Stimulated activated CD8-positive, alpha-beta memory T cell treated with anti-CD3 and anti-CD28 coated beads, Interleukin-7, amount 100 ng/mL, for 1 hour (primary cell): ENCODE measurements at places on chromosomes 12 and 14.

DNA sequence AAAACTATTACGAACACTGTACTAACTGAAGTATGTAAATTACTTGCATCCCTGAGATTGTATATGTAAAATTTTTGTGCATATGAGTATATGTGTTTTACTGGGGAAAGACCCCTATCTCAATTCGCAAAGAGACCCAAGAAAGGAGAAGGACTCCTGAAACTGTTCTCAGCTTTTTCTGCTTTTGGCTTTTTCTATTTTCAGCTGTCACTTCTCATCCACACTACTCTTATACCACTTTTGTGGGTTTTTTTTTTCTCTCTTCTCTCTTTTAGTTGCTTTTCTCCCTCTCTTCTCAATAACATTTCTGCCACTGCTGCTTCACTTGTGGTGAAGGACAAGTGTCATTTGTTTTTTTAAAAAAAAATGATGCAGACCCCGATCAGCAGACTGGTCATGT, 39.8 kb downstream of the NIN start:
- DNase-seq: no peak

GRCh38 chr14:95231966-95232633, 74.8 kb upstream of the DICER1 start:
- DNase-seq: no peak

GRCh38 chr14:104647467-104648043, 41.9 kb upstream of the INF2 start:
- no peak for DNase-seq

- no peak for DNase-seq
Observed at GRCh38 chr14:81440041-81440440, 39.9 kb upstream of the STON2 start.

DNA sequence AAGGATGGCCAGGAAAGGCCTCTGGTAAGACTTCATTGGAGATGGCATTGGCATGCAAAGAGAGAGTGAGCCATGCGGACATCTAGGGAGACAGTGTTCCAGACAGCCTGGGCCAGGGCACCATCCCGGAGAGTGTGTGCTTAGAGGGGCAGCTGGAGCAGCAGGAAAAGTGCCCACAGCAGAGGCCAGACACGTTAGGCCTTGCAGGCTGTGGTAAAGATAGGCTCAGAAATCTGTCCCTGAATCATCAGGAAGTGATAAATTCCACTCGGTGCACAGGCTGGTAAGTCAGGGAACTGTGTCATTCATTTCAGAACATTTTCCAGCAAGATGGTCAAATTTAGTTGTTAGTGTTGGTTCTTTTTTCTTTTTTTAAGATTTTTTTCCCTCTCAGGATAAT, 8.8 kb downstream of the GALNT16 start:
- no peak for DNase-seq

GRCh38 chr12:25557830-25558436, 4.8 kb upstream of the LMNTD1 start:
- no peak for DNase-seq

DNA sequence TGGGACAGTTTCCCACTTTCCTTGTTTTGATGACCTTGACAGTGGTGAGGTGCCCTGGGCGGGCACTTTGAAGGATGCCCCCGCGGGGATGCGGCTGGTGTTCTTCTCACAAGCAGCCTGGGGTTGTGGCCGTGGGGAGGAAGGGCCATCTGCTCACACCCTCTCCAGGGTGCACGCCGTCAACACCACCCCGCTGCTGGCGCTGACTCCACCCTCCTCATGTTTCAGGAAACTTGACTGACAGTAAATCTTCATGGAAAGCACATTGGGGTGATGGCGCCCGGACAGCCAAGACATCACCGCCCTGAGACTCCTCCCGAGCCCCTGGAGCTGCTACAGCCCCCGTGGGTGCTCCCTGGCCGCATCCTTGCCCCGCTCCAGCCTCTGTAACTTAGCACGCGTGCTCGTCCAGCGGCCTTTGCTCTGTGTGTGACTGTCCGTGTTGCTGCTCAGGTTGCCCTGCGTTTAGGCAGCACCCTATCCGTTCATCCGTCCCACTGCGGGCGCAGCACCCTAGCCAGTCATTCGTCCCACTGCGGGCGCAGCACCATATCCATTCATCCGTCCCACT, 150.2 kb upstream of the C14orf180 start:
- no peak for DNase-seq

DNA sequence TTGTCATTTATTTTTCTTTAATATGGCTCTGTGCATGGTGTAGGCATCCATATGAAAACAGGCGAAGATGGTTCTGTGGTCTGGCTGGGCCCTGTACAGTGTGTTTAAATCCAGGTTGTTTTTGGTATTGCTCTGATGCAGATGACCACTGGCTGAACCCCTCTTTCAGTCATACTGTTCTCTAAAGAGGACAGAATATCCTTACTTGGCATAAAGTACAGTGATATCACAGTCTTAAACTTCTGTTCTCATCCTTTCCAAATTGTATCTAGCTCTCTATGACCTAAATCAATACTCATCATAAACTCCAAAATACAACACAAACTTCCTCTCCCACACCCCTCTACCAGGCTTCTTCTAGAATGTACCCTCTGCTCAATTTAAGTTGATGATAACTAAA, 252.7 kb upstream of the FAR2 start:
- DNase-seq: no peak

DNA sequence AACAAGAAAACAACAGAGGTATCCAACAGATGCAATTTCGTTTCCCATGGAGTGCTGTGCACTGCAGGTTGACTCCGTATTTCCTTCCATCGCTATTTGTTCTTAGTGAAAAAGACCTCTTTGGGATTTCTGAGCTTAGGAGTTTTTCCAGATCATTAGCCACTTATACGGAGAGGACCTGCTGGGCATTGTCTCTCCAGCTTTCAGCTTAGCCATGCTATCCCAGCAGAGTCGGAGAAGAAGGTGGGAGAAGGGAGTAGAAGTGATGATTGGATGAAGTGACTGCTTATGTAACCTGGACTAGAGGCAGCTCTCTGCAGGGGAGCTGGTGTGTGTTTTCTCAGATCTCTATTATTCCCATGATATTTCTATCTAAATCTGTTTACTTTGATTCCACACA, 737.7 kb downstream of the DIO2 start:
- no peak for DNase-seq

DNA sequence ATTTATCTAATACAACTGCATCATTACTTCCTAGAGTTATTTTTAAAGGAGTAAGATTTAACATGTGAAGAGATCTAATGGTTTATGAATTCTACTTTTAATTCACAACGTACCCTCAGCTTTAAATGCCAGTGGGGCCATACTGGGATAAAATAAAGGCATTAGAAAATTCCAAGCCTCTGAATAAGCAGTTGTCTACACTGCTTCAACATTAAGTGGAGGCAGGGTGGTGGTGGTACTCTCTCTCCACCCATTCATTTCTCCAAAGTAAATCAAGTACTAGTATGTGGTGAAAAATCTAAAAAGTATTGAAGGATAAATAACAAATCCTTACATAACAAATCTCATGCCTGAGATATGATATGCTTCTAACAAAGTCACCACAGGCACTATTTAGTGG, 52.4 kb downstream of the FERMT2 start:
- no peak for DNase-seq

- no peak for DNase-seq
Observed at GRCh38 chr14:48568688-48569087, 893.3 kb upstream of the MDGA2 start.

DNA sequence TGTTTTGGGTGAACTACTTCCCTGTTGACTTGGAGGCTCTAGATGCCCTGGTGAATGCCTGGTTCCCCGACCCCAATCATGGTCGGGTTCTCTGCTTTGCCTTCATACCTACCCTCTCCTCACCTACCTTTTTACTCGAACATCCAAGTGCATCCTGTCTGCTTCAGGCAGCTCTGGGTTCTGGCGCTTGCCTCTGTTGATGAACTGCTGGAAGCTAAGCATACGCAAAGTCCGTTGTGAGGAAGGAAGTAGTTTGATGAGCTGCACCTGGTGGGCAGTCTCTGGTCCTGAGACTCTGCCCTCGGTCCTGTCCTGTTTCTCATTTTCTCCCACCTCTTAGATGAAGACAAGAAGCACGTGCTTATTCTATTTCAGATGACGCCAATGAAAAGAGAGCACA, 13.6 kb downstream of the KCNH3 start:
- no peak for DNase-seq

- DNase-seq: no peak
Observed at GRCh38 chr12:102005256-102005655, 56.5 kb downstream of the WASHC3 start.
